ENCODE measurements at places on chromosomes 11 and 22.
A peak's percentile ranks its signal among the peaks of the same experiment; 100 is the strongest.

DNA sequence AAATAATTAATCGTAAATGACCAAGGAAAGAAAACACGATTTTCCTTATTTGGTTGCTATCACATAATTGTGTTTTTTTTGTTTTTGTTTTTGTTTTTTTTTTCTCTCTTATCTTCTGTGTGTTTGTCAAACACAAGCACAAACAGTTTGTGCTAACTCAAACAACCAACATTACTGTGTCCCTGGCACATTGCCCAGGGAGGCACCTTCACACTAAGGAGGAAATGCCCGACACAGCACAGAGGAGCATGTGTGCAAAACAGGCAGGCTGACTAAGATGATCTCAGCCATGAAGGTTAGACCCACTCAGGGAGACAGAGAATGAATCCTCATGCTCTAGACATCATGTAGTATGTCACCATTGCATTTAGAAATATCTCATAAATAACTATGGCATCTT, 130.1 kb downstream of the SOX6 start:
- peak; percentile 52 for DNase-seq

DNA sequence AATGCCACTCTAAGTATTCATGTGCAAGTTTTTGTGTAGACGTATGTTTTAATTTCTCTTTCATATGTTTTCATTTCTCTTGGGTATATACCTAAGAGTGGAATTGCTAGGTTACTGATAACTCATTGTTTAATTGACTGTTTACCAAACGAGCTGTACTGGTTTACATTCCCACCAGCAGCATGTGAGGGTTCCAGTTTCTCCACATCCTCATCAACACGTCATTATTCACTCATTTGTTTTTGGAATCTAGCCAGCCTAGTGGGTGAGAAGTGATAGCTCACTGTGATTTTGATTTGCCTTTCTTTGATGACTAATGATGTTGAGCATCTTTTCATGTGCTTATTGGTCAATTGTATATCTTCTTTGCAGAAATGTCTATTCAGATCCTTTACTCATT, 4.0 kb downstream of the ANKRD13D start:
- no peak for DNase-seq

- DNase-seq: no peak
Measured at GRCh38 chr11:10784232-10785145, 24.2 kb downstream of the EIF4G2 start.

GRCh38 chr11:89437317-89437716, 53.9 kb downstream of the NOX4 start:
- DNase-seq: no peak

GRCh38 chr11:96520939-96521338, 131.1 kb downstream of the JRKL start:
- DNase-seq: no peak

DNA sequence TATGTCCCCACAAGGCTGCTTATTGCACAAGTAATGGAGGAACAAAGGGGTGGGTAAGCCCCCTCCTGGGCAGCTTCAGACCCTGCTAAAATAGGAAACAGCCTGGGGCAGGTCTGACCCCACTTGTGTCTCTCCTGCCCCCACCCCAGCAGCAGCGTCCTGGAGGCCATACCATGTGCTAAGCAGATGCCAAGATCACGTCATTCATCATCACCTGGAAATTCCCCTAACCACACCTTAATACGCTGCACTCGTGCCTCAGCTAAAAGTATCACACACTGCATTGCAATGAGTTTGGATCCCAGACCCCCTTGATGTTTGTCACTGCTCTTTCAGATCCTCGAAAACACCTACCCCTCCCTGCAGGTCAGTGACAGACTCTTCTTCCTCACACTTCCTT, 27.8 kb upstream of the GGTLC2 start:
- DNase-seq: peak; percentile 24

GRCh38 chr11:33919645-33920044, 27.8 kb upstream of the LMO2 start:
- no peak for DNase-seq

- no peak for DNase-seq
Measured at GRCh38 chr22:16958475-16958874, 49.5 kb downstream of the GAB4 start.

- no peak for DNase-seq
Measured at GRCh38 chr11:113722221-113722620, 16.1 kb upstream of the TMPRSS5 start.

- DNase-seq: no peak
Measured at GRCh38 chr22:17802822-17803221, 28.6 kb upstream of the BID start.

GRCh38 chr22:48779661-48780596, 1047.7 kb downstream of the BRD1 start:
- no peak for DNase-seq

- no peak for DNase-seq
Measured at GRCh38 chr11:82869657-82870056, 30.6 kb downstream of the PRCP start.

- DNase-seq: no peak
Measured at GRCh38 chr22:20979243-20979809, 2.8 kb upstream of the LZTR1 start.

DNA sequence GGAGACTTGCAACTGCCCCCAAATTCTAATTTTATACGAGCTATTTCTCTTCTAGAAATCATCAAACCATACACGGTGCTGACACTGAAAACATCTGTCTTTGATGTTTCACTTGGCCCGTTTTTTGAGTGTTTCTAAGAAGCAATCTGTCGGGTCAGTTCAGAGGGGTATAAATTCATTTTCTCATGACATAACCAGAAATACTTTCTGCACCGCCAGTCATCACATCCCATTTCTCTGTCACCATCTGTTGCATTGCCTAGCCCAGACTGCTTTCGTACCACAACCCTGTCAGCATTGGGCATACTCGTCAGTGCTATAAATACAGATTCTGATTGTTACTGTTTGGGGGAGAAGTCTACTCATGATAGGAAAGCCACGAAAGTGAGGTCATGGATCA, 63.1 kb upstream of the CCDC90B start:
- no peak for DNase-seq

Data from RPMI8226 (cell line).